KBM-7 (cell line): ENCODE measurements at places on chromosomes 4 and X.

DNA sequence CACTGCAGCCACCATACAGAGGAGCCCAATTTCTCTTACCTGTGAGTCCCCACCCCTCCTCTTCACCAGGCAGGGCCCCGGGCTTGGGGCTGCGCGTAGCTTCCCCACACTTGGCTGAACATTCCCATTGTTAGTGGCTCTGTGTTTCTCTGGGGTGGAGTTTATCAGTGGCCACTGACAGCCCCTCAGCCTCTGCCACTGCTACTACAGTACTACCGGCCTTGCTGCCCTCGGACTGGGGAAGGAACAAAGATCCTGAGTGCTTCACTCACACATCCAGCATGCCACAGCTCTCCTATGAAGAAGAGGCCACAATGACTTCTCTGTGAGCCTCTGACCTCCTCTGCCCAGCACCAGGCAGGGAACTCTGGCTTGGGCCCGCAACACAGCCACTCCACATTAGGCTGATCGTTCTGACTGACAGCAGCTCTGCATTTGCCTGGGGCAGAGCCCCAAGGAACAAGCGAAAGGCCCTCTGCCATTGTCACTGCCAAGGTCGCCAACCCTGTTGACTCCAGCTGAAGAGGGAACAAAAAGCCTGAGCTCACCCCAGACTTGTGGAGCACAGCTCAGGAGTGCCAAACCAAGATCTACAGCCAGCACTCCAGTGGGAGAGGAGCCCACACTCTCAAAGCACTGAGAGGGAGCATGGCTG lies 24.0 kb downstream of the ABCB7 start:
- no peak for DNase-seq

- DNase-seq, result no peak
Measured at GRCh38 chr4:80187677-80188076, 9.6 kb upstream of the PRDM8 start.

- no peak for DNase-seq
Measured at GRCh38 chr4:150235808-150236271, 157.6 kb downstream of the DCLK2 start.

GRCh38 chr4:138797646-138798045 lies 217.9 kb upstream of the NOCT start:
- DNase-seq, result no peak

GRCh38 chr4:147761218-147761883 lies 29.5 kb downstream of the ARHGAP10 start:
- no peak for DNase-seq

DNA sequence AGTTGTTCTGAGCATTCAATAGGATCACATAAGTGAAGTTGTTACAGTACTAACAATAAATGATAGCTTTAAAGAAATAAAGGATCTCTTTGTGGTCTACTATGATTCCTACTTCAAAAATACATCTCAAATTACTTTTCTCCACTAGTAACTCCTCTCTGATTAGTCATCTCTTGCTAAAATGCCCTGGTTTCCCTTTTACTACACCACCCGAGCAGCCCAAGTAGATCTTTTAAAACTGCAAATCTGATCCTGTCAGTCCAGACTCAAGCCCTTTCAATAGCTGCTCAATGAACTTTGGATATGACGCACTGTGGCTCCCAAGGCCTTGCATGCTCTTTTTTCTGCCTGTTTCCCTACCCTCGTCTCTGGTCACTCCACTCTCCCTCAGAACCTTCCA lies 97.5 kb downstream of the MAOA start:
- no peak for DNase-seq

DNA sequence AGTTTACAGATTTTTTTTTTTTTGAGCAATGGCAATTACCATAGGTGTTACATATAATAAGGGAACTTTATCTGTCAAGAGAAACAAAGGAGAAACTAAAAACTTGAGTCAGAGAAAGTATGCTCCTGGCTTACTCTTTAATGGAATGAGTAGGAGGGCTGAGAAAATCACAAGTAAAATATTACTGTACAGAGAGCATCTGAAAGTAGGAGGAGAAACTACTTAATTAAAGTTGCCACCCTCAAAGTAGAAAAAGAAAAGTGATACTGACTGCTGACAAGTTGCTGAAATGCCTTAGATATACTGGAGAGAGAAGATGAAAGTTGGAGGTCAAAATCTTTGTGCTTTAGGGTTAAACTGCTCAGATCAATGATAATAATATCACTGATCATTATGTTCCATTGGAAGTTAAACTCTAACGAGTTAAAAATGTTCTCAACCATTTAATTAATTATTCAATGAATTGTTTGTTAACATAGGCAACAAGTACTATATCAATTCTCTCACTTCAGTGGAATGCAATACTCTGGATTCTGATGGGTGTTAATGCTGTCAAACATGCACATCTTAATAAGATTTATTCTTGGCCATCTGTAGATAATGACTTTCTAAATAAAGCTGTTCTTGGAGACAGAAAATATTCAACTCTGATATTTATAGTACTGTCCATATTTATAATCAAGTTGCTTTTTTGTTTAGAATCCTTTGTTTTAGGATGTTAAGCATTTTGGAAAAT lies 61.2 kb upstream of the CAMK2D start:
- no peak for DNase-seq

- peak; percentile 87 for DNase-seq
Measured at GRCh38 chrX:118823263-118824172, at the start of gene ZCCHC12. TSS of gene ZCCHC12 (plus strand) at chrX:118823824. CDS start at chrX:118825245, 1,421 bp downstream.
